ENCODE measurements at places on chromosomes 11 and 22.

GRCh38 chr22:22181341-22181850 lies 63.2 kb upstream of the VPREB1 start:
- DNase-seq = no peak

- no peak for DNase-seq
Measured at GRCh38 chr11:58711832-58712231, 19.9 kb downstream of the GLYAT start.

DNA sequence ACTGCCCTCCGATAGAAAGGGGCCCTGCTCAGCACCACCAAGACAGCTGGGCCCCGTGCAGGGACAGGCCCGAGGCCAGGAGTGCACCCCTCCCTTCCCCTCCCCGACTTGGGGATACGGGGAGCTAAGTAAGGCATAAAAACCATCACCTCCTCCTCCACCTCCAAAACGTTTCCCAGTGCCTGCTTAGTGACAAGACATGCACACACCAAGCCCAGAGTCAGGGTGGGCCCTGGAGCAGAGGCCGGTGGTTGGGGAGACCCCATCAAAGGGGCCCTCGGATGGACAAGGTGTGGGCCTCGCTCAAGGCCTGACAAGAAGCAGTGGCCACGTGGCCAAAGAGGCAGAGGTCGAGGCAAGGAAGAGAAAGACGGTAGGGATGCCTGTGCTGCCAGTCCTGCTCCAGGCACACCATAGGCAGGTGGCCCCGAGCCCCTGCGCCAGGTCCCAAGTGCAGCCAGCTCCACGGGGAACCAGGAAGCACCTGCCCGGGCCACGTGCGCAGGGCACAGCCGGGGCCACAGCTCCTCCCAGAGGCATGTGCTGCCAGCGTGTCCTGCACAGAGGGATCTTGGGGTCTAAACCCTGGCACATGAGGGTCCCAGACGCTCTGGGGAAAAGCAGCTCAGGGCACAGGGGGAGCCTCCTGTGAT lies 53.0 kb downstream of the BRD1 start:
- no peak for DNase-seq

DNA sequence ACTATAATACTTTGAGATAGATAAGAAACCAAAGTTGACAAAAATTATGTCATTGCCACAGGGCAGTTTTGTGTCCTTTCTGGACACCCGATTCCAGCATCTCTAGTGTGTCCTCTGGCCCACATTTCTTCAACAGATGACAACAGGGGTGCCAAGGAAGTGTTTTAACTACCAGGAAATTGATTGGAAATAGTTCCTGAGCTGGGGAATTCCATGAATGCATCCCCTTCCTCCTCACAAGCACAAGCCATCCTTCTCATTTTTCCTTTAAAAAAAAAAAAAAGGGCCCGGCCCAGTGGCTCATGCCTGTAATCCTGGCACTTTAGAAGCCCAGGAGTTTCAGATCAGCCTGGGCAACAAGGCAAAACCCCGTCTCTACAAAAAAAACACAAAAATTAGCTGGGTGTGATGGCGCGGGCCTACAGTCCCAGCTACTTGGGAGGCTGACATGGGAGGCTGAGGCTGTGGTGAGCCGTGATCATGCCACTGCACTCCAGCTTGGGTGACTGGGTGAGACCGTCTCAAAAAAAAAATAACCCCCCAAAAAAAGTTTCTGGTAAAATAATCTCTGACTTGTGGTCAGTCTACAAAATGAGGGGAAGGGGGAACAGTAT lies 797 bp upstream of the B3GAT3 start:
- no peak for DNase-seq

DNA sequence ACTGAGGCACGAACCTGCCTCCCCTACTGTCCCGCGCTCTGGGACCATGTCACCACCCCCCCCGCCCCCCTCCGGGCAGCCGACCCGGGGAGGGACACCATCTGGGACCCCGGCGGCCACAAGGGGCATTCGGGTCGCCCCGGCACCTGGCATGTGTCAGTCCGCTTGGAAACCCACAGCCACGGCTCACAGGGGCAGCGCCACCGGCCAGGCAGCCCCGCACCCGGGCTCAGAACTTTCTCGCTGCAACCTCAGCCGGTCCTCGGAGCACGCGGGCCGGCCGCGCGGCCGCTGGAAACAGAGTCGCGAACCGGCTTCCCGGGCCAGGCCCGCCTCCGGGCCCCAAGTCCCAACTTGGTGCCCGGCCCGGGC lies 159.9 kb upstream of the GRK3 start:
- DNase-seq = no peak

GRCh38 chr11:86174101-86175046 lies 70.2 kb upstream of the EED start:
- DNase-seq = no peak

- DNase-seq = no peak
Measured at GRCh38 chr11:103395612-103396011, 286.4 kb downstream of the DYNC2H1 start.
